ENCODE measurements at places on chromosomes 1 and 21.

DNA sequence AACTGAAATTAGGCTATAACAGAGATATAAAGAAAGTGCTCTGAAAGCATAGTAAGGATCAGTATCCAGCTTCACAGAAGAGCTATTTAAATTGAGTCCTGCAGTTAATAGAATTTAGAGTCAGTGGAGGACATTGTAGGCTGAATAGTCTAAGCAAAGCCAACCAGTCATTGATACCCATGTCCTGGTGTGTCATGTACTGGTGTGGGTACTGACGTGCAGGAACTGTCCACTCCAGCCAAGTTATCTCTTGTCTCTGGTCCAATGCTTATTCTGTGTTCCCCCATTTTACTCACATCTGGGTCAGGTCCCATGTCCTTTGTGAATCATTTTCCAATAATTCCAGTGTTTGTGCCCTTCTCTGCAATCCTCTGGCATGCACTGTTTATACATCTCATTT, 90.0 kb downstream of the MACF1 start:
- DNase-seq: no peak

- DNase-seq: no peak
These were observed 2.2 kb downstream of the RGS2 start for GRCh38 chr1:192811006-192811405.

GRCh38 chr1:211683396-211684297, 8.2 kb upstream of the NEK2 start:
- DNase-seq: no peak

DNA sequence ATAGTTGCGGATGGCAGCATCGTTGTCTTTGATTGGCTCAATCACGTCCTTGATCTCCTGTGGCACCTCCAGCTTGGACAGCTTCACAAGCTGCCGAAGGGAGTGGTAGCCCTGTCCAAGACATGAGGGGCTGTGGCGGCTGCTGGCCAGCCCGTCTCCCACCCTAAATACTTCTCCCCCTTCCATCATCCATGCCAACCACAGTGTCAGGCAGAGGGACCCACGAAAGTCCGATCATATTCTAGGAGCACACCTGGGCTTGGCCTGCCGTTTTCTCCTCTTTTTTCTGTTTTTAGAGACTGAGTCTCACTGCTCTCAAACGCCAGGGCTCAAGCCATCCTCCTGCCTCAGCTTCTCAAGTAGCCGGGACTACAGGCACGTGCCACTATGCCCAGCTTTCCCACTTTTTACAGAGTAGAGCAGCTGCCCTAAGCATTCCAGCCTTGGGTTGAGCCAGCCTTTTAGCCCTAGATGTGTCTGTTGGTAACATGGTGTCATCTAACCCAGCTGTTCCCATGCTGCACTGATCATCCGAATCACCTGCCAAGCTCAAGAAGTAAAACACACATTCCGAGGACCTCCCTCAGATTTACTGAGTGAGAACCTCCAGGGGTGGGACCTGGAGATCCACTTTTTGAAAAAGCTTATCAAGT, 10.4 kb downstream of the MTHFR start:
- DNase-seq: no peak

GRCh38 chr1:74436078-74436477, 76.3 kb downstream of the LRRC53 start:
- DNase-seq: no peak
